ENCODE measurements at places on chromosomes 3 and 15.

DNA sequence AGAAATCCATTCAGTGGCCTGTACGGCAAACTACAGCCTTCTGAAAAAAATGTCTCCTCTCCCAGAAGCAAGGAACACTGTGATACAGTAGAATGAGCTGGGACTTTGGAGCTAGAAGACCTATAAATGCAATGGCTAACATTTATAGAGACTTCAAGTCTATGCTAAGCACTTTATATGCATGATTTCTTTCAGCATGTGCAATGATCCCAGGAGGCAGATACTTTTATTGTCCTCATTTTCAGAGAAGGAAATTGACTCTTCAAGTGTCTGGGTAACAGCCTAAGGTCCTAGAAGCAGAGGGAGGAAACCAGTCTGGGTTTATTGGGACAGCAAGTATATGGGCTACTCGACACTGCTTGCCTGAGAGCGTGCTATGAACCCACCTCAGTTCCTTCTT is 140.9 kb downstream of the ALDH1A2 start:
- no peak for DNase-seq

- DNase-seq = no peak
Measured at GRCh38 chr3:74003734-74004133, 379.0 kb upstream of the PDZRN3 start.

DNA sequence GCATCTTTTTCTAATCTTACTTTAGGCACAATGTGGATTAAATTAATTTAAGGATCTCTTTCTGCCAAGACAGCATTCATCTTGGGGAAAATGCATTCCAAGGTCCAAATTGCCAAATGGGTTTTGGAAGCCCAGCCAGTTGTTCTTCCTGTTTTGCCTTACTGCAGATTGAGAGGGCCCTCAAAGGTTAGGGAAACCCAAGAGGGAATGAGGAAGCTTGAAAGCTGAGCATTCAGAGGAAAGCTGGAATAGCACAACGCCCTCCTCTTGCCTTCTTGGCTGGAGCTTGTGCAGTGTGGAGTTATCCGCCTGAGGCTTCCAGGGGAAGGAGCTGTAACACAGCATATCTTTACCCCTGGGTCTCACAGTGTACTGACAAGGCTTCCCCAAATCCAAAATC is 18.2 kb upstream of the SACM1L start:
- DNase-seq = peak; percentile 80

GRCh38 chr15:98433856-98434255 is 214.5 kb upstream of the IGF1R start:
- DNase-seq = no peak

DNA sequence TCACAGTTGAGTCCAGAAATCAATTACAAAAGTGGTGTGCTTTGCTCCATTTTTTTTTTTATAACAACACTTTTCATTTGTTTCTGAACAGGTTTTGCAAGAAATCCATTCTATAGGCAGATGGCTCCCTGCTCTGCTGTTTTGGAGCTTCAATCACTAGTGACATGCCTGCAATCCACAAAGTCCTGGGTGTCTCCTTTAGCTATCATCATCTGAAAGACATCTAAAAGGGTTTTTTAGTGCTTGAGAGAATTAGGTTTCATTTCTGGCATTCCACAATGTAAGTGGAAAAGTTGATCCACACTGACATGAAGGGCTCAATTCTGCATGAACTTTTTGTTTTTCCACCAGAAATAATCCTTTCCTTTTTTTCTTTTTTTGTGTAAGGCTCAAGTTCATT is 24.0 kb upstream of the MEIS2 start:
- no peak for DNase-seq

- DNase-seq = no peak
Measured at GRCh38 chr3:151686257-151686656, 47.5 kb upstream of the AADACL2 start.

GRCh38 chr3:124985349-124985748 is 50.8 kb upstream of the MUC13 start:
- DNase-seq = peak; percentile 83

DNA sequence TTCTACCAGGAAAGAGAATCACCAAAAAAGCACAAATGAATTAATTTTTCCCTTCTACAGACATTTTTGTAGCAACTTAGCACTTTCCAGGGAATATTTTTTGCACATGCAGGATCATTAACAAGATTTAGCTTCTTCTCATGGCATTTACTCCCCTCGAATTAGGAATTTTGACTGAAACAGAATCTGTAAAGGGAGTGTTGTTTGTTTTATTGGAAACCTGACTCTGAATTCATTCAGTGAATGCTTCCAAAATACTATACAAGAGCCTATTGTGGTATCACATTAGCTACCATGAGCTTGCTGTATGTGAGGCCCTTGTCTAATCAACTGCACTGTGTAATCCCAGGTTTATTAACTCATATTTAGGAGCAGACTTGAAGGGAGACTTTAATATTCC is 130.4 kb upstream of the ATP10A start:
- no peak for DNase-seq

- no peak for DNase-seq
Measured at GRCh38 chr3:128145279-128145678, 8.0 kb upstream of the EEFSEC start.

DNA sequence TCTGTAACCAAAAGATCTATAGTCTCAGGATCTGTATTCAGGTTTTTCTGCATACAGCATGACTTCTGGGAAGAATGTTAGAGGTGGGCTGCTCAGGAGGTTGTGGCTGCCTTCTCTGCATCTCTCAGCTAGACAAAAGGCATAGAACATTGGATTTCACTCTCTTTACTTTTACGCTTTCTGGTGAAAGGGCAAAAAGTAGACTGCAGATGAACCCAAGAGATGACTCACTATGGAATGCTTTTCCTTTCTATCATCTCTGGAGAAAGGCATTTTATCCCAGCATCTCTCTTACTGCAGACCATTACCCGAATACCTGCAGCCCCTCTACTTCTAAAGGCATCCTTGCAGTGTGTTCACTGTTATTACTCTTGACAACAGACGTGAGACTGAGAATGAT is 222.2 kb downstream of the WNT5A start:
- DNase-seq = peak; percentile 36

- no peak for DNase-seq
Measured at GRCh38 chr3:182570946-182571594, 222.2 kb upstream of the ATP11B start.

GRCh38 chr15:48712546-48712945 is 67.0 kb upstream of the FBN1 start:
- no peak for DNase-seq

DNA sequence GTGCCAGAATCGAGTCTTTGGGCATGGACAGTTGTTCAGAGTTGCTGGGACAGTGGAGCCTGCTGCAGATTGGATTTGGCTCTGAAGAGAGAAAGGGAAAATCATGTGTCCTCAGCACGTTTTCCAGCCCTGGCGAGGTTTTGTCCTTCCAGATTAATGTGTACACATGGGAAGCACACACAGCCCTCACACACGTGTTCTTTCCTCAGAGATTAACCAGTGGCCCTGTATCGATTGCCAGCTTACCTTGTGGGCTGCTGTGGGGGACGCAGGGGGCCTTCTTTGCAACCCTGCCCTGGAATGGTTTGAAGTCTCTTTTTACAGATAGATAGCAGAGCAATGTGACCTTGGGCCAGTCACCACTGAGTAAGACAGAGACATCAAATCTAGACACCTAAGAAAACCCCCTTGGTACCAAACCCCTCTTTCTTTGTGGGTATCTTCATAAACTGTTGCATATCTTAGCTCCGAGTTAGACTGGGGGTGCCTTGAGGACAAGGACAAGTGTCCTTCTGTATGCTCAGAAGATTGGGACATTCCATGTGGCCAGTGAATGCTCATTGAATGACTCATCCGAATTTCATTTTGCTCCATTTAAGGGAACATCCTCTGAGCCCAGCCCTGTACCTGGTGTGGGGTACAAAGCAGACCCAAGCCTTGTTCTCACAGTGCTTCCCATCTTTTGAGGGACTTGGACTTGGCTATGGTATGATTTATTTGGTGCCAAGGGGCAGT is 48.0 kb downstream of the SMAD6 start:
- DNase-seq = no peak

GRCh38 chr3:150391161-150391560 is 16.9 kb upstream of the TSC22D2 start:
- DNase-seq = peak; percentile 60

- DNase-seq = no peak
Measured at GRCh38 chr3:115697263-115698053, 74.1 kb downstream of the GAP43 start.

DNA sequence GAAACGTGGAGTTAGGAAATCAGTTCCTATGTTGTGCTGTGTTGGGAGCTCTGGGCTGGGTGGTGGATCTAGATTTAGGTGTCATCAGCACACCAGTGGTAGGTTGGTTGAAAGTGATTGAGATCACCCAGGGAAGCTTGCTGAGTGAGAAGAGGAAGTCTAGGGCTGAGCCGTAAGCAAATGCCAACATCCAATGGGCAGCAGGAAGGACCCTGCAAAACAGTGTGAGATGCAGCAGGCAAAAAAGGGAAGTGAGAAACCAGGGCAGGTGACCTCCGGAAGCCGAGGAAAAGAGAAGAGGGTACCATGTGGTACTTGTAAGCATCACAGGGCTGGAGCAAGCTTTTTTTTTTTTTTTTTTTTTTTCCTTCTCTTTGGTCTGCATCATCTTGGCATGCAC is 15.9 kb upstream of the COPG1 start:
- no peak for DNase-seq

- no peak for DNase-seq
Measured at GRCh38 chr3:115102046-115102445, 45.0 kb downstream of the ZBTB20 start.

DNA sequence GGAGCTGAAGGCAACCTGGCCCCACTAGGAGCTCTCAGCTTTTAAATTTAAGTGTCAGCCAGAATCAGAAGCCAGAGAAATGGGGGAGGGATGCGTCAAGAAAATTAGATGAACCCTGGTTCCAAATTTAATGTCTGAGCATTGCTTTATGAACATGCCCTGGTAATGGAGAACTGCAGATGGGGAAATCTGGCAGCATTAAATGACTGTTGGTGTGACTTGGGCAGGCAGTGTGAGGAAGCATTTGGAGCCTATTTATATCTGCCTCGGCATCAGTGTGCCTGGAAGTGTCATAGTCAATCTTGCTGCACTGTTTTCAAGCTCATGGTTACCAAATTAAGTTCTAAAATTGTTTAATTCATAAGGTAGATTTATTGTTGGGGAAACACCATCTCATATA is 29.0 kb downstream of the NME9 start:
- DNase-seq = no peak

DNA sequence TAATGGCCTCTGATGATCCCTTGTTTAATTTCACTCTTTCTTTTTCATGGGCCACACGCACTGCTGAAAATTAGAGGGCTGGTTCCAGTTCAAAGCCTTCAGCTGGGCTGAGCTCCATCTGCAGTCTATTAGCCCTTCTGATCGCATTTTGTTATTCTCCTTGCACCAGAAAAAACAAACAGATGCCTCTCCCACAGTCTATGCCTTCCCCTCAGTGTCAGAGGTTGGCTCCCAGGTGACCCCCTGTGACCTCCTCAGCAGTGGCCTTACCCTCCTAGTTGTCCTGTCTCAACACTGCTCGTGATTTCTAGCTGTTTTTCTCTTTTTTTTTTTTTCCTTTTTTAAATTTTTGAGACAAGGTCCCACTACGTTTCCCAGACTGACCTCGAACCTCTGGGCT is 77.1 kb upstream of the PRTG start:
- no peak for DNase-seq

GRCh38 chr15:81047928-81048327 is 47.2 kb downstream of the TLNRD1 start:
- DNase-seq = no peak

- DNase-seq = no peak
Measured at GRCh38 chr3:63538919-63539318, 113.6 kb upstream of the SNTN start.

DNA sequence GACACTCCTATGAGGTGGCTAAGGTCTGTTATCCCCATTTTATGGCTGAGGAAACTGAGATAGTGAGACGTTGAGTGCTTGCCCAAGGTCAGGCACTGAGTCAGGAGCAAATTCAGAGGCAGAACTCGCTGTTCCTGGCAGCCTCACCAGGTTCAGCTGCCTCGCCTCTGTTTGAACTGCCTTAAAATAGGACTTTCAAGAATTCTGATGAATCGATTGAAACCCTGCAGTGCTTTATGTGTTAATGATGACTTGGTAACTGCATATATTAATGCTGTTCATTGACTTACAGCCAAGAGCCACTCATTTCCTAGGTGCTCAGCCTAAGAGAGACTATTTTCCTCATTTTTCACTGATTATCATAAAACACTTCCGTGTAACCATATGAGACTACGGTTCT is 79.5 kb upstream of the BHLHE40 start:
- peak; percentile 46 for DNase-seq

DNA sequence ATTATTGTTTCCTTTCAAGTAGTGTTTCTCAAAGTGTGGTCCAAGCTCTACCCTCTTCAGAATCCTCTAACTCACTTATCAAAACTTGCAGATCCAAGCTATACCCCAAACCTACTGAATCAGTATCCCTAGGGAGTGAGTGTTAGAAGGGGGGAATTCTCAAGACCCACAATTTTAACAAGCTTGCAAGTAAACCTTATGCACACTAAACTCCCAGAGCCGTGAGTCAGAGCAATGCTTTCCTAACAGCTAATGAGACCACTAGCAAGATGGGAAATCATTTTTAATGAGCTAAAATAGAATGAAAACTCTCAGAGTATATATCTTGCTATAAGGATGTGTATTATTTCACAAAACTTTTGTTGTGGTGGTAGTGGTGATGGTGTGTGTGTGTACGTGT is 41.1 kb upstream of the SRGAP3 start:
- DNase-seq = peak; percentile 79

Measured in fibroblast of mammary gland (primary cell).